ENCODE measurements at places on chromosomes 4 and X. TPM values are rescaled to one million over a fixed set of nuclear protein-coding genes. Genes with fewer than 3 reads are reported as not detected.
A peak's percentile ranks its signal among the peaks of the same experiment; 100 is the strongest.

GRCh38 chr4:26020083-26020668 is 106.2 kb downstream of the SMIM20 start:
- H3K36me3 ChIP-seq, result no peaks in the 10 kb centered on the region
- H3K27me3 ChIP-seq, result no peaks in the 10 kb centered on the region
- H3K27ac ChIP-seq, result peak overlapping the region; percentile 80

GRCh38 chr4:52244848-52245247 is 193.7 kb downstream of the SPATA18 start:
- H3K36me3 ChIP-seq, result no peaks in the 10 kb centered on the region
- no peak overlapping the region for H3K4me3 ChIP-seq
- H3K27ac ChIP-seq, result no peak overlapping the region
- H3K4me1 ChIP-seq, result no peaks in the 10 kb centered on the region
- no peaks in the 10 kb centered on the region for H3K27me3 ChIP-seq
- DNase-seq, result no peak

GRCh38 chr4:149713031-149713430 is 102.6 kb downstream of the IQCM start:
- no peak for DNase-seq
- no peaks in the 10 kb centered on the region for H3K4me1 ChIP-seq
- H3K4me3 ChIP-seq, result no peak overlapping the region
- no peaks in the 10 kb centered on the region for H3K36me3 ChIP-seq
- no peaks in the 10 kb centered on the region for H3K27me3 ChIP-seq

GRCh38 chrX:63764946-63765345 is 20.1 kb downstream of the ARHGEF9 start:
- no peaks in the 10 kb centered on the region for H3K27me3 ChIP-seq
- DNase-seq, result no peak
- no peak overlapping the region for H3K27ac ChIP-seq

GRCh38 chrX:20789103-20789502 is 522.4 kb upstream of the RPS6KA3 start:
- H3K4me1 ChIP-seq, result no peaks in the 10 kb centered on the region
- H3K36me3 ChIP-seq, result no peaks in the 10 kb centered on the region
- DNase-seq, result no peak
- no peak overlapping the region for H3K4me3 ChIP-seq

DNA sequence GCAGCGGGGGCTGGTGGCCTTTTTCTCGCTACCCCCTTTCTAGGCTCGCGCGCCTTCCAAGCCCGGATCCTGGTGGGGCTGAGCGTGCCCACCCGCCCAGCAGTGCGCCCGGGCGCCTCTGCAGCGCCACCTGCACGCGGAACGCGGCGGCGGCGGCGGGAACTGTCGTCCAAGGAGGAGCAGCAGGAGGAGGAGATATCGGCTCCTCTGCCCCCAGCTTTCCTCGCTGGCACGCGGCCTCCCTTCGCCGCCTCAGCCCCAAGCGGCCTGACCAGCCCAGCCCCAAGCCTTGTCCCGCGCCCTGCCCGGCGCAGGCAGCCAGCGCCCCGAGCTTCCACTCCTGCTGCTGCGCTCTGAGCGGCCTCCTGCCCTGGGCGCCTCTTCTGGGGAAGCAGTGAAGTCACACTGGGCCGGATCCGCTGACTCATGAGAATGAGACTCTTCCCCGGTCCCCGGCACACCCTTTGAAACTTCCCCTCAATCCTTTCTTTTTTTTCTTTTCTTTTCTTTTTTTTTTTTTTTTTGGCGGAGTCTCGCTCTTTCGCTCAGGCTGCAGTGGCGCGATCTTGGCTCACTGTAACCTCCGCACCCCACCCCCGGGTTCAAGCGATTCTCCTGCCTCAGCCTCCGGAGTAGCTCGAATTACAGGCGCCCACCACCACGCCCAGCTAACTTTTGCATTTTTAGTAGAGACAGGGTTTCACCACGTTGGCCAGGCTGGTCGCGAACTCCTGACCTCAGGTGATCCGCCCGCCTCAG is 10.6 kb upstream of the ELF4 start:
- DNase-seq, result peak; percentile 81
- H3K27me3 ChIP-seq, result no peaks in the 10 kb centered on the region
- H3K4me1 ChIP-seq, result peaks cover 4% of the 10 kb centered on the region
- peak overlapping the region; percentile 63 for H3K27ac ChIP-seq
- H3K36me3 ChIP-seq, result no peaks in the 10 kb centered on the region
- peak overlapping the region; percentile 45 for H3K4me3 ChIP-seq

DNA sequence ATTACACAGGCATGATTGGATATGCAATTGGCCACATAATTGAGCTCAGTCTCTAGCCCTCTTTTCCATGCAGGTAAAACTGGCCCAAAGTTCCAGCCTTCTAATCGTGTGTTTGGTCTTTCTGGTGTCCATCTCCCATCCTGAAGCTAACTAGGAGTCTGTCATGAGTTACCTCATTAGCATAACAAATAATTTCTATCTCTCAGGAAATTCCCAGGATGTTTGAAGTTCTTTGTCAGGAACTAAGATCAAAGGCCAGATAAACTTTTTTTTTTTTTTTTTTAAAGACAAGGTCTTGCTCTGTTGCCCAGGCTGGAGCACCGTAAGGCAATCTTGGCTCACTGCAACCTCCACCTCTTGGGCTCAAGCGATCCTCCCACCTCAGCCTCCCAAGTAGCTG is 15.8 kb downstream of the ATXN3L start:
- no peak overlapping the region for H3K27ac ChIP-seq
- no peak for DNase-seq
- no peak overlapping the region for H3K4me3 ChIP-seq
- no peaks in the 10 kb centered on the region for H3K36me3 ChIP-seq

GRCh38 chr4:162849937-162850336 is 316.8 kb downstream of the NAF1 start:
- no peaks in the 10 kb centered on the region for H3K27me3 ChIP-seq
- H3K27ac ChIP-seq, result no peak overlapping the region
- DNase-seq, result no peak
- no peak overlapping the region for H3K4me3 ChIP-seq

GRCh38 chrX:50103176-50103575 is 97.6 kb downstream of the AKAP4 start:
- no peaks in the 10 kb centered on the region for H3K27me3 ChIP-seq
- DNase-seq, result no peak
- H3K4me1 ChIP-seq, result no peaks in the 10 kb centered on the region
- H3K27ac ChIP-seq, result no peak overlapping the region
- H3K36me3 ChIP-seq, result no peaks in the 10 kb centered on the region
- H3K4me3 ChIP-seq, result no peak overlapping the region

- DNase-seq, result no peak
- no peaks in the 10 kb centered on the region for H3K36me3 ChIP-seq
- no peak overlapping the region for H3K27ac ChIP-seq
- no peaks in the 10 kb centered on the region for H3K4me1 ChIP-seq
- H3K27me3 ChIP-seq, result no peaks in the 10 kb centered on the region
Observed at GRCh38 chrX:76555816-76556215, 128.3 kb downstream of the MAGEE1 start.

GRCh38 chrX:18833071-18833731 is 125.8 kb downstream of the PPEF1 start:
- H3K27me3 ChIP-seq, result no peaks in the 10 kb centered on the region
- H3K4me1 ChIP-seq, result no peaks in the 10 kb centered on the region
- no peaks in the 10 kb centered on the region for H3K36me3 ChIP-seq
- H3K27ac ChIP-seq, result peak overlapping the region; percentile 30

GRCh38 chr4:19239565-19239964 is 1012.1 kb upstream of the SLIT2 start:
- H3K4me1 ChIP-seq, result no peaks in the 10 kb centered on the region
- H3K4me3 ChIP-seq, result no peak overlapping the region
- H3K27me3 ChIP-seq, result no peaks in the 10 kb centered on the region
- no peak for DNase-seq

- H3K4me3 ChIP-seq, result no peak overlapping the region
- H3K27me3 ChIP-seq, result no peaks in the 10 kb centered on the region
- no peak for DNase-seq
- H3K36me3 ChIP-seq, result no peaks in the 10 kb centered on the region
- no peak overlapping the region for H3K27ac ChIP-seq
- no peaks in the 10 kb centered on the region for H3K4me1 ChIP-seq
Observed at GRCh38 chr4:96983830-96984229, 1143.9 kb downstream of the PDHA2 start.

- H3K36me3 ChIP-seq, result no peaks in the 10 kb centered on the region
- H3K4me3 ChIP-seq, result no peak overlapping the region
- no peak overlapping the region for H3K27ac ChIP-seq
- no peaks in the 10 kb centered on the region for H3K27me3 ChIP-seq
- H3K4me1 ChIP-seq, result no peaks in the 10 kb centered on the region
Observed at GRCh38 chrX:21657318-21658151, 595 bp downstream of the KLHL34 start.

- H3K27ac ChIP-seq, result no peak overlapping the region
- no peak for DNase-seq
- H3K27me3 ChIP-seq, result no peaks in the 10 kb centered on the region
- no peaks in the 10 kb centered on the region for H3K36me3 ChIP-seq
- no peaks in the 10 kb centered on the region for H3K4me1 ChIP-seq
- no peak overlapping the region for H3K4me3 ChIP-seq
Observed at GRCh38 chr4:185238750-185239149, 29.4 kb downstream of the SNX25 start.

GRCh38 chr4:84899616-84900015 is 66.9 kb downstream of the WDFY3 start:
- DNase-seq, result no peak
- H3K36me3 ChIP-seq, result peaks cover 5% of the 10 kb centered on the region
- no peak overlapping the region for H3K4me3 ChIP-seq

- H3K27me3 ChIP-seq, result no peaks in the 10 kb centered on the region
- no peak overlapping the region for H3K4me3 ChIP-seq
- no peaks in the 10 kb centered on the region for H3K36me3 ChIP-seq
- DNase-seq, result no peak
- no peak overlapping the region for H3K27ac ChIP-seq
Observed at GRCh38 chrX:10496345-10496965, 123.9 kb downstream of the MID1 start.

- no peaks in the 10 kb centered on the region for H3K36me3 ChIP-seq
- no peak overlapping the region for H3K4me3 ChIP-seq
- no peak for DNase-seq
Observed at GRCh38 chr4:78800965-78801364, 24.8 kb downstream of the BMP2K start.

DNA sequence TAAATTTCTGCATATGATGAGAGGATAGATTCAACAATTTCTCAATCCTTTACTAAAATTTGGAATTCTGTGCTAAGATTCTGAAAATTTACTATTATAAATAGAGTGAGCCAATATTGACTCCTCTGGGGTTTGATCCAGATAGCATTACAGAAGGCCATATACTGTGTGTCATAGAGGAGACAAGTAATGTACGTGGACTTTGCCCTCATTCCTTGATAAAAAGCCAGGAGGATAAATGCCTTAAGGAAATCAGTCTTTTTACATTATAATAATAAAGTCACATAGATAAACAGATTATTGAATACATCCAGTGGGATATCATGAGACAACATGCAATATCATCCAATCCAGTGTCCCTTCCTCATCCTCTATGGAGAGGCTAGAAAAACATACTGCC is 188.0 kb upstream of the HDX start:
- H3K27ac ChIP-seq, result no peak overlapping the region
- H3K4me3 ChIP-seq, result no peak overlapping the region
- no peak for DNase-seq
- H3K36me3 ChIP-seq, result no peaks in the 10 kb centered on the region
- no peaks in the 10 kb centered on the region for H3K27me3 ChIP-seq
- H3K4me1 ChIP-seq, result no peaks in the 10 kb centered on the region

DNA sequence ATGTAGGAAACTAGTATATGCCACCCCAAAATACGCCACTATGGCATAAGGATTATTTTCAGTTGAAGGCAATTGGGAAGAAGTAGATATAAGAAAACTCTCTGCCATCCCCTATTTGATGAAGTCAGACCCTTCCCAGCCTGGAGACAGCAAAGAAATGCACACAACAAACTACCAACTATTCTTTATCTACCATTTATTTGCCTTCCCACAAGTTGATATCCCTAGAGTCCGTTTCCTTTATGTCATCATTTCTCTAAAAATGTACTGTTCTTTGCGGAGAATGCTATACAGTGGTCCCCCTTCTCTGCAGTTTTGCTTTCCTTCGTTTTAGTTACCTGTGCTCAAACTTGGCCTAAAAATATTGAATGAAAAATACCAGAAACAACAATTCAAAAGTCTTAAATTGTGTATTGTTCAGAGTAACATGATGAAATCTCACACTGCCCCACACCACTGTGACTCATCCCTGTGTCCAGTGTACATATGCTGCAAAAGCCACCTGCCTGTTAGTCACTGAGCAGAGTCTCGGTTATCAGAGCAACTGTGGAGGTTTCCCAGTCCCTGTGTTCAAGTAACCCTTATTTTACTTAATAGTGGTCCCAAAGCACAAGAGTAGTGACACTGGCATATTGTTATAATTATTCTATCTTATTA is 152.3 kb downstream of the WDFY3 start:
- no peak overlapping the region for H3K4me3 ChIP-seq
- H3K27me3 ChIP-seq, result no peaks in the 10 kb centered on the region

- peaks cover 39% of the 10 kb centered on the region for H3K36me3 ChIP-seq
- peak overlapping the region; percentile 74 for H3K4me3 ChIP-seq
- DNase-seq, result no peak
- no peaks in the 10 kb centered on the region for H3K27me3 ChIP-seq
Observed at GRCh38 chr4:118834070-118834469, 1.9 kb downstream of the SEC24D start.

- peak overlapping the region; percentile 59 for H3K27ac ChIP-seq
- H3K4me1 ChIP-seq, result peaks cover 41% of the 10 kb centered on the region
- no peak for DNase-seq
Observed at GRCh38 chr4:15402146-15402545, 25.7 kb upstream of the C1QTNF7 start.

- H3K27ac ChIP-seq, result no peak overlapping the region
- H3K27me3 ChIP-seq, result no peaks in the 10 kb centered on the region
- H3K4me3 ChIP-seq, result no peak overlapping the region
- no peaks in the 10 kb centered on the region for H3K4me1 ChIP-seq
- no peak for DNase-seq
Observed at GRCh38 chr4:188780028-188780427, 640.8 kb downstream of the TRIML1 start.

GRCh38 chr4:177250056-177250696 is 59.5 kb upstream of the NEIL3 start:
- no peak overlapping the region for H3K27ac ChIP-seq
- no peak overlapping the region for H3K4me3 ChIP-seq
- H3K36me3 ChIP-seq, result no peaks in the 10 kb centered on the region
- DNase-seq, result peak; percentile 81
- H3K4me1 ChIP-seq, result no peaks in the 10 kb centered on the region

The LRIT3 gene
- 0.14 TPM for total RNA-seq

The NUDT11 gene
- total RNA-seq, result 0.64 TPM

The RCHY1 gene
- total RNA-seq, result 30.2 TPM

The NUP62CL gene
- 0.78 TPM for total RNA-seq

The PFKFB1 gene
- not detected for total RNA-seq

All from upper lobe of right lung (tissue), 1 donor.